ENCODE measurements at places on chromosomes 16 and 17.

DNA sequence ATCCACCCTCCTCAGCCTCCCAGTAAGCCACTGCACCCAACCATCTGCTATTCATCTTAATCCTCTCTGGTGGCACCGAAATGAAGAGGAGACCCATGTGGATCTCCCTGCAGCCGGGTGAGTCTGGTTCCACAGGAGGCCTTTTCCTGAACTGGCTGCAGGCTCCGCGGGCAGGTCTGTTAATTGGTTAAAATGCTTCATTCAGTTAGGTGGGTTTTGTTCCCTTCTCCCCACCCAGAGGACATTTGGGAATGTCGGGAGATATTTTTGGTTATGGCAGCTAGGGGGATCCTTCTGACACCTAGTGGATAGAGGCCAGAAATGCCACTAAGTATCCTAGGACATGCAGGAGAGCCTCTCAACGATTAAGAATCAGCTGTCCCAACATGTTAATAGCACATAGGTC is 16.7 kb downstream of the C16orf54 start:
- no peak for DNase-seq

- no peak for DNase-seq
Observed at GRCh38 chr17:21843318-21843865, 151.1 kb downstream of the KCNJ18 start.

DNA sequence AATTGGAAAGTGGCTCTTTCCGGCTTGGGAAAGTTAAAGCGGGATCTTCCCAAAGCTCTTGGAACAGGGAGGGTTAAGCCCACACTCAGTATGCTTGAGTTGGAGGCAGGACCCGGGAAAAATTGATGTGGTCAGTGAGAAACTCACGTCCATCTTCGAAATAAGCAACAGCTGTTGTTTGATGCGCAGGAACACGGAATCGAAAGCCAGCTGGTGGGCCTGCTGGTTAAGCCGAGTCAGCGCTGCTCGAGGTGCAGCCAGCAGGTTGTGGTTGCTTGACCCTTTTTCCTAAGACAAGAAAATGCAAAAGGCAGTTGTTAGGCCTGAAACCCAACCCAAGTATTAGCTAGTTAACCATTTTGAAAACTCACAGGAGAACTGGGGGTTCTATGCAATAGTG is 49.4 kb downstream of the COG7 start:
- DNase-seq = no peak

GRCh38 chr17:5596421-5596820 is 12.1 kb upstream of the NLRP1 start:
- no peak for DNase-seq

DNA sequence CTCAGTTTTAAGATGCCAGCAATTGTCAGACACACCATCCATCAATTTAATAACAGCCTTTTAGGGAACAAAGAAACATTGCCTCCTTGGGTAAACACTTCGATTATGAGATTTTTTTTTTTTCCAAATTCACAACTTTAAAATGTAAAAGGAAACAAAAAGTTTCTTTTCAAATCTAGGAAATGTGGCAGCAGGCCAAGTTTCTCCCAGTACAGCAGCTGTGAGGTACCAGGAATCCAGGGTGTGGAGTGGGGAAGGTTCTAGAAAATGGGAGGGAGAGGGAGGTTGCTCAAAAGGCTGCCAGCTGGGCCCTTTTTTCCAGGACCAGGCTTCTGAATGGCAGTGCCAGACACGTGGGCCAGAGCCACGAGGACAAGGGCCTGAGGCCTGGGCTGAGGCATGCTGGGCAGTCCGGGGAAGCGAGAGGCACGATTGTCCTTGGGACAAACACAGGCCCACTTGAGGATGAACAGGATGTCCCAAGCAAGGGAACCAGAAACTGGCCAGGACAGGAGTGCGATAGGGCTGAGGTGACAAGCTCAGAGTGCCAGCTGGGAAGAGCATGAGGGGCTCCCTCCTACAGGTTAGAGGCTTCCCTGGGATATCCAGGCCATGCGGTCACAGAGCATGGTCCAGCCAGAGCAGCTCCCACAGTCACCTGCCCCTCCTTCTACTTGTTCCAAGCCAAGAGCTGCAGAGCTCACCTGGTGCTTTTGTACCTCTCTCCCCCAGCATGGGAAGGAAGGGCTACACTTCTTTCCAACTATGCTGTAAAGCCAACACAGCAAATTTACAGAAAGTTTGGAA is 215.1 kb downstream of the KATNIP start:
- DNase-seq = no peak

DNA sequence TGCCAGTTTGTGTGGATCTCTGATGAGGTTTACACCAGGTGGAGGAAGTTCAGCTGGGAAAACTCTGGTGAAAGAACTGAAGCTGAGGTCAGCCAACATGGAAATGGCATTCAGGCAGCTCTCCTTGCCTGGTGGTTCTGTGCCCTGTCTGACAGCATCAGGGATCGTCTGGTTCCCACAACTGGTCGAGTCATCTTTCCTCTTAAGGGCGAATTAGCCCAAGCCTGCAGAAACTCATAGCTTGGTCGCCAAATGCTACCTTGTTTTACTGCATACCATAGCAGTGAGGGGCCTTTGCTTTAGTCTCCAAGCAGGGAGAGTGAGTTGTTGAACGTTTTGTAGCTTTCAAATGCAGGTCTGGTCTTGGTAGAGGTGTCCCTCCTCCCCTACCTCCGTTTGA is 7.2 kb downstream of the PLCG2 start:
- no peak for DNase-seq

DNA sequence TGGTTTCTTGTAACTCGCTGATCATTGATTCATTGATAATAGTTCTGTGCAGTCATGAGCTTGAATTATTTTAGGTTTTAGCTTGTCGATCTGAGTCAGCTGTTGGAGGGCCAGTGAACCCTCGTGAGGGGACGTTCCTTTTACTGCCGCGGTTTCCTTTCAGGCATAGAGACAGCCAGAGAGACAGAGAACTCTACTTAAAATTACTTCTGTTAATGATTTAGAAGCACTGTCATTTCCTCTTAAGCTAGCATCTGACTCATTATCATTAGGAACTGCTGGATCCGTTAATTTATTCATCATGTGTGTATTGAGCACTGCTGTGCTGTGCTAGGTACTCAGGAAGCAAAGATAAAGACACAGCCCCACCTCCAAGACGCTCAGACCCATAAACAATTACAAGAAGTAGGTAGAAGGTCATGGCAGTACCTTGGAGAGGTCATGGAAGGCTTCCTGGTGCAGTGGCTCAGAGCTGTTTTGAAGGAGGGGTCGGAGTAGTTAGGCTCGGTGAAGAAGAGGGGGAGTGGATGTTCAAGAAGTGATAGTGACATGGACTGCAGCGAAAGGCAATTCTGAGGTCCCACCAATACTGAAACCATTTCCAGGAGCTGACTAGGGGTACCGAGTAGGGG is 3.3 kb downstream of the PGS1 start:
- peak; percentile 60 for DNase-seq

DNA sequence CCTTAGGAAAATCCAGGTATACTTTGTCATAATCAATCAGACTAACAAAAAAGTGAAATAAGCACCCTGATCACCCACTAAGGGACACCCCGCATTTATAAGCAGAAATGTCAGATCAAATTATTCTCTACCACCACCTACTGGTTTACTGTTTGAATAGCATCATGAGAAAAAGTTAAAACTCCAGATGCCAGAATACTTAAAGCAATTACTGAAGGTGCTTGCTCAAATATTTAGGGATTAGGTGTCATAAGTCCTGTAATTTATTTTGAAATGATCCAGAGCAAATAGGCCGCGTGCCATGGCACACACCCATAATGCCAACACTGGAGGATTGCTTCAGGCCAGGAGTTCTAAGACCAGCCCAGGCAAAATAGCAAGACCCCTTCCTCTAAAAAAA is 2.3 kb downstream of the TOP2A start:
- no peak for DNase-seq

DNA sequence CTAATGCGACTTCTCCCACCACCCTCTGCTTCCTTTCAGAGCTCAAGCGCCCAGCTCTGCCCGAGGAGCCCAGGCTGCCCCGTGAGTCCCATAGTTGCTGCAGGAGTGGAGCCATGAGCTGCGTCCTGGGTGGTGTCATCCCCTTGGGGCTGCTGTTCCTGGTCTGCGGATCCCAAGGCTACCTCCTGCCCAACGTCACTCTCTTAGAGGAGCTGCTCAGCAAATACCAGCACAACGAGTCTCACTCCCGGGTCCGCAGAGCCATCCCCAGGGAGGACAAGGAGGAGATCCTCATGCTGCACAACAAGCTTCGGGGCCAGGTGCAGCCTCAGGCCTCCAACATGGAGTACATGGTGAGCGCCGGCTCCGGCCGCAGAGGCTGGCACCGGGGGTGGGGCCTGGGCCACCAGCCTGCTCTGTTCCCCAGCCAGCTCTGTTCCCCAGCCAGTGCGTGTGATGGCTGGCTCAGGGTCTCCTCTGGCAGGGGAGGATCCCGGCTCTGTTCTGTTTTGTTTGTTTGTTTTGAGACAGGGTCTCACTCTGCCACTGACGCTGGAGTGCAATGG is 18.7 kb downstream of the CRISPLD2 start:
- DNase-seq = no peak
